ENCODE measurements at places on chromosomes 5 and 9.
A peak's percentile ranks its signal among the peaks of the same experiment; 100 is the strongest.

- DNase-seq = no peak
Measured at GRCh38 chr5:180387798-180388197, 34.7 kb upstream of the GFPT2 start.

GRCh38 chr5:163552536-163552935, 47.1 kb downstream of the MAT2B start:
- no peak for DNase-seq

DNA sequence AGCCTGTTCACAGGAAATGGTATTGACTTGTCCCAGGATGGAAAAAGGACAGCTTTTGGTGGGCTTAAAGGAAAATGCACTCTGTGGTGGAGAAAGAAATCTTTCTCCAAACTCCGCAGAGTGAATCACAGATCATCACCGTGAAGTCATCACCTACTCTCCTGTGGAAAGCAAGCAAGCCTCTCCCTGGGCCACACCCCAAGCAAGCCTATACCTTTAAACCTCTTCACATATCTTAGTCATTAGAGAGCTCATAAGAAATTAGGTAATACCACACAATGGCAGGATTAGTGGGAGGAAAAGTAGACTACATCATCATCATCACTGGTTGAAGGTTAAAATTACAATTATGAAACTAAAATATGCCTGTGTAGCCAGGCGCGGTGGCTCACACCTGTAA, 23.2 kb downstream of the TLE1 start:
- DNase-seq = no peak

- DNase-seq = peak; percentile 33
Measured at GRCh38 chr5:103587185-103587748, 24.7 kb upstream of the NUDT12 start.

- no peak for DNase-seq
Measured at GRCh38 chr5:126881821-126882600, 105.1 kb downstream of the LMNB1 start.

DNA sequence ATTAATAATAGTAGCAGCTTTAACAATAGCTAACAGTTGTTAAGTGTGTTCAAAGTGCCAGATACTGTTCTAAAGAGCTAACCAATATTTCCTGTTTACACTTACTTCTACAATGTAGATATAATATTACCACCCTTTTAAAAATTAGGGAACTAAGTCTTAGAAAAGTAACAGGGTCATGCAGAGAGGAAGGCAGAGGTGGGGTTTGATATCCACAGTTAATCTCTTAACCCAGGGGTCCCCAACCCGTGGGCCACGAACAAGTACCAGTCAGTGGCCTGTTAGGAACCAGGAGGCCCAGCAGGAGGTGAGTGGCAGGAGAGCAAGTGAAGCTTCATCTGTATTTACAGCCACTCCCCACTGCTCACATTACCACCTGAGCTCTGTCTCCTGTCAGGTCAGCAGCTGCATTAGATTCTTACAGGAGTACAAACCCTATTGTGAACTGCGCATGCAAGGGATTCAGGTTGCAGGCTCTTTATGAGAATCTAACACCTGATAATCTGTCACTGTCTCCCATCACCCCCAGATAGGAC, 89.1 kb downstream of the ACTL7B start:
- no peak for DNase-seq
